Activated effector memory CD4-positive, alpha-beta T cell treated with Interleukin-2 at 50 U/mL for 16 hours (primary cell): ENCODE measurements at places on chromosomes 16 and 17.
A peak's percentile ranks its signal among the peaks of the same experiment; 100 is the strongest.

GRCh38 chr17:46851029-46851741 is at the start of gene WNT9B:
TSS of gene WNT9B (plus strand) at chr17:46851583. CDS start at chr17:46851639, 56 bp downstream.
- no peak for DNase-seq

DNA sequence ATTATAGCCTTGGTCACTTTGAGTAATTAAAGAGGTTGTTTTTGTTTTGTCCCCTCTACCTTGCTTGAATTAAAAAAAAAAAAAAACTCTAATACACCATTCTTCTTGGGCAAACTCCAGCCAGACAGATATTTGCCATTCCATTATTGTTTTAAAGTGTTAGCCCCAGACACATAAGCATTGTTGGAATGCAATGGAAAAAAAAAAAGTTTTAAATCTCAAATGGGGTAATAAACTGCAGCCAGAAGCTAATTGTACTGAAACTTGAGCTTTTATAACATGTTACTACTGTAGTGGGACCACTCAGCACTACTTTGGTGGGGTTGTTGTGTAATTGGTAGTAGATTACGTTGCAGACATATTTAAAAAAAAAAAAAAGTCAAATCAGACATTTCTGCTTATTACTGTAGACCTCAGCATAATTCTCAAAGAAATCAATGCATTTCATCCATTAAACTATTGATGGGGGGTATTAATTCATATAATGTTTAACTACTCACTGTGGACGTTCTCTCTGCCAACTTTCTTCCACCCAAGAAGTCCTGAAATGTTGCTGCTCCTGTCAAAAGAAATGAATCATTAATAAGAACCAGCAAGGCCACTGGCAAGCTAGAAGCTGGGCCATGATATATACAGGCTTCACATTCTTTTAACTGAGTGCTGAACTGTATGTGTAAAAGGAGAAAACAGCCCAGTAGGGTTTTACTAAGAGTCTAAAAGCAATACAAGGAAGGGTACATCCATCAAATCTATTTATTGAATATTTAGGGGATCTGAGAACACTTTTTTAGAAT is 626.6 kb upstream of the SOX9 start:
- DNase-seq: no peak

DNA sequence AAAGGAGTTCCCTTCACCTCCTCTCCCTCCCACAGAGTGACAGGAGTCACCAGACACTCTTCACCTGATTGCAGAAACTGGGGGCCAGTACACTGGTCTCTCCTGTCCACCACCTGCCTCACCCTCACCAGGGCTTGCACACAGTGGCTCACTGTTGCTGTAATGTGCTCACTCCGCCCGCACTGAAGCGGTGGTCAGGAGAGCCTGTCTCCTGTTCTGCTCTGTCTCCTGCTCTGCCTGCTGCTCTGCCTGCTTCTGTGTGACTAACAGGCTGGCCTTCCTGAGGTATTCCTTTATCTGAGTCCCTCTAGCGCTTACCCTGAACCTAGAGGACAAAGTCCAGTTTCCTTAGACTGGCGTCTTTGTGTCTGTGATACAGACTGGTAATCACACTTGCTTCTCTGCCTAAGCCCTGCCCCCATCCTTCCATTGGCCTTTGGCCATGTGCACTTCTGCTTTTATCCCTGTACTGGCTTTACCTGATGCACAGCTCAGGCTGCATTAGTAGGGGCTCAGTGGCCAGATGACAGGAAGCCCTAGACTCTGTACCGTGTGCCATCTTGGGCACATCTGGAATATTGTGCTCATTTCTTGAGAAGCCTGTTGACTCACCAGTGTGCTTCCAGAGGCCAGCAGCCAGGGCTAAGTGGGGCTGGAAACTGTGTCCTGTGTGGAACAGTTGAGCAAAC is 13.3 kb downstream of the PROCA1 start:
- no peak for DNase-seq

GRCh38 chr16:15605839-15606517 is 37.0 kb downstream of the MARF1 start:
- no peak for DNase-seq

GRCh38 chr17:83191388-83192160 is 112.2 kb downstream of the METRNL start:
- DNase-seq: no peak

- DNase-seq: no peak
These were observed 476 bp upstream of the LPCAT2 start for GRCh38 chr16:55508271-55508921.

DNA sequence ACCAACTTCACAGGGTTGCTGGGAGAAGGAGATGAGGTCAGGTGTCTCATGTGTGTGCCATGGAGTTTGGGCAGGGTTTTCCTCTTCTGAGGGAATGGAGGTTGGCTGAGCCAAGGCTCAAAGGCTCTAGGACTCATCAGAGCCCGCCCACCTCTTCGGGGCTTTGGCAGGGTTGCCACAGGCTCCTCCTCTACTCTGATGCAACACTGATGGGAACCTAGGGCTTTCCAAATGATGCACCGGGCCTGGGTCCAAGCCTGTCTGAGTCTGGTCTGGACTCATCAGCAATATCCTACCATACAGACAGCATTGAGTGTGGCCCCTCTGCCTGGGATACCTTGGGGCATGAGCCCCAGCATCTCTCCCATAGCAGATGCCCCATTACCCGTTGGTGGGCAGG is 59.5 kb upstream of the LHX1 start:
- DNase-seq: no peak

DNA sequence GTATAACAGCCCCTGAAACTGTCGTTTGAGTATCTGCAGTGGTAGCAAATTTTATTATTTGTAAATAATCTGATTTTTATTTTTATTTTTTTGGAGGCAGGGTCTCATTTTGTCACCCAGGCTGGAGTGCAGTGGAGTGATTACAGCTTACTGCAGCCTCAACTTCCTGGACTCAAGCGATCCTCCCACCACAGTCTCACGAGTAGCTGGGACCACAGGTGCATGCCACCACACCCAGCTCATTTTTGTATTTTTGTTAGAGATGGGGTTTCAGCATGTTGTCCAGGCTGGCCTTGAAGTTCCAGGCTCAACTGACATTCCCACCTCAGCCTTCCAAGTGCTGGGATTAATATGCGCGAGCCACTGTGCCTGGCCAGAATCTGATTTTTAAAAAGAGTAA is 2.8 kb downstream of the NDEL1 start:
- DNase-seq: no peak

- DNase-seq: no peak
These were observed 147.9 kb upstream of the MON1B start for GRCh38 chr16:77043076-77043475.

DNA sequence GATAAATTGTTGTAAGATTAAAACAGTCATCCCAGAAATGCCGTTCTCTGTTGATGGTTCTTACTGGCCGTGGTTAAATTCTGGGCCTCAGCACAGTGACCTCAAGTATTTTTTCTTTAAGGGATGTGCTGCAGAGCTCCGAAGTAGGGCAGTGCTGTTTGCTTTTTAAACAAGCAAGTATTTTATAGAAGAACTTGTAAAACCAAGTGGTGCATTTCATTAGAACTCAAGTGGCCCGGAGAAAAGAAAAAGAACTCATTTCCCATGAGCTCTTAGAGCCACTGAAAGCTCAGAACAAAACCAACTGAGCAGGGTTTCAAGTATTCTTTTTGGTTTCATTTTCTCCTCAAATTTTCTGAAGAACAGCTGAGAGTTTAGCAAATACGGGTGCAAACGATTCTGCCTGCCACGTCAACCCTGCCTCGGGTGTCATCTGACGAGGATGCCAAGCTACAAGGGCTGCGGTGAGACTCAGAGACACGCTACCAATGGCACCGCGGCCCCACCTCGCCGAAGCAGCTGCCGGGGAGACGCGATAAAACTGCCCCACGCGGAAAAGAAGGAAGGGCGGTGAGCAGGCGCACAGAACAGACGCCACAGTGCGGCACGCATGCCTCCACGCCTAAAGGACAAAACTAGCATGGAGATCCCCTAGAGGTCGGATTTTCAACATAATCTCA is 6.3 kb downstream of the LMF1 start:
- peak; percentile 78 for DNase-seq

GRCh38 chr16:49782405-49782804 is 73.5 kb downstream of the ZNF423 start:
- no peak for DNase-seq

DNA sequence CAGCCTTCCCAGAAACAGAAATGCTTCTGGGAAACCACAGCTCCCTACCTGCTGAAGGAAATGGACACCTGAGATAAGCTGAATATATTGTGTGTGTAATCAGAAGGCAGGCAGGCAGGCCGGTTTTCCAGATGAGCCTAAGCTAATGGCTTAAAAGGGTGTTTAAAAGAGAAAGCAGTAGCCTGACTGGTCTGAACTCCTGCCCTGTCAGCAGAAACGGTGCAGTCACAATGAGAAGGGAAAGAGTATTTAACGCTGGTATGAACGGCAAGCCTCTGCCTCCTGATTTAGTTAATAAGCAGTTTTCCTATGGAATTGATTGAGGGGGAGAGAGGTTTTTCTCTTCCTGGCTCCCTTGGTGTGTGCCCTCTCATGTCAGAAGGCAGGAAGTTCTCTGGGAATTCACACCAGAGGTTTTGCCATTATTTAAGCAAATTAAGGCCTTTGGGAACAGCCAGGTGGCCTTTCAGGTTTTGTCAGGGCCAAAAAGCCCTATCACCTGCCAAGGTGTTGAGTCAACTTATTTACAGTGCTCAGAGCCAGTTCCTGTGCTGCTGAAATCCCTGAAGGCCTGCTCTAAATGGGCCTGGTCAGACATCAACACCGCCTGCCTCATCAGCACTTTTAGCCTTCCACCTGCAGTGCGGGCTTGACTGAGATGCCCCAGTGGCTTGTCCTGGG is 41.6 kb downstream of the CDH1 start:
- DNase-seq: no peak
